ENCODE measurements at places on chromosomes 16 and 17. TPM values are rescaled to one million over a fixed set of nuclear protein-coding genes. Genes with fewer than 3 reads are reported as not detected.

The FZD2 gene
- 7.4 TPM for total RNA-seq

The CDH5 gene
- total RNA-seq = 97.5 TPM

The PRAC2 gene
- total RNA-seq = not detected

DNA sequence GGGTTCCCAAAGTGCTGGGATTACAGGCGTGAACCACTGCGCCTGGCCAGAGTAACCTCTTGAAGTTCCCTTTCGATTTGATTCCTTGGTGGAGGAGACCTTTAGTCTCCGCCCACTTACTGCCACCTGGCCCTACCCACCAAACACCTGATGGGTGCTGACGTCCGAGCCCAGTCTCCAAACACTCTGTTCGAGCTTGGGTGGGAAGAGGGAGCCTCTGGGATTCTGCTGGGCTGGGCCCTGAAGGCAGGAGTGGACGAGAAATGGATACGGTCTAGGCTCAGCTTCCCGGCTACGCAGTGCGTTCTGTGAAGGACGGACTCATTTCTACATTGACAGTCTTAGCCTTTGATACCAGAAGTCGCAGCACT, 870 bp upstream of the ITGA3 start:
- no peak for DNase-seq
- peak overlapping the region; percentile 95 for H3K27ac ChIP-seq
- peaks cover 3% of the 10 kb centered on the region for H3K4me1 ChIP-seq

GRCh38 chr17:73030995-73031394, 61.5 kb downstream of the SLC39A11 start:
- no peak for DNase-seq
- H3K4me3 ChIP-seq = no peak overlapping the region
- H3K4me1 ChIP-seq = no peaks in the 10 kb centered on the region
- no peaks in the 10 kb centered on the region for H3K27me3 ChIP-seq
- no peaks in the 10 kb centered on the region for H3K36me3 ChIP-seq

DNA sequence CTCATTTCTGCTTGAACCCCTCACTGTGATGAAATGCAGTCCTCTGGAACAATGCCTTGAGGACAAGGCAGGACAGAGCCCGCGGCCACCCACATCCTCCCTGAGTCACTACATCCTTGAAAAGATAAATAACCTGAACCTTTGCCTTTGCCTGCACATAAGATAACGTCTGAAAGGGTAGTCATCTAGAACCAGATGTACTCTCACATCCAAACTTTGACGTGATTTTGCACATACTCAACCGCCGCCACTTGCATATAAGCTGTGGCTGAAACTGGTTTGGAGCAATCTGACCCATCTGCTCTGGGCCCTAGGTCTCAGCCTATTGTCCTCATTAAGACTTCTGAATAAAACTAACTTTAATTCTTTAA, 252.1 kb downstream of the PHKB start:
- no peaks in the 10 kb centered on the region for H3K4me1 ChIP-seq
- no peaks in the 10 kb centered on the region for H3K27me3 ChIP-seq
- no peak for DNase-seq
- H3K27ac ChIP-seq = no peak overlapping the region

DNA sequence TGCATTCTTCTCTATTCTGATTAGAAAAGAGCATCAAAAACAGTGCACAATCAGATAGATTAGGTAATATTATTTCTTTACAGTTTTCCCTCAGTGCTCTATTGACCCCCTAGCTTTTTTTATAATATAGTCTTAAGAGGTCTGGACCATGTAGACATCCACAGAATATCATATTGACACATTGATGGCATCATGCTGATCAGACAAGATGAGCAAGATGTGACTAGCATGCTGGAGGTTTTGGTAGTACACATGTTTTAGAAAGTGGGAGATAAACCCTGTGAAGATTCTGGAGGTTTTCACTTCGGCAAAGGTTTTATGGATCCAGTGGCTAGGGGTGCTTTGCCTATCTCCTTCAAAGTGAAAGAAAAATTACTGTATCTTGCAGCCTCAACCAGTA, 2.8 kb upstream of the ABCA8 start:
- H3K4me3 ChIP-seq = no peak overlapping the region
- no peak for DNase-seq
- H3K27ac ChIP-seq = no peak overlapping the region
- H3K36me3 ChIP-seq = no peaks in the 10 kb centered on the region

- no peaks in the 10 kb centered on the region for H3K36me3 ChIP-seq
- no peak for DNase-seq
- H3K4me3 ChIP-seq = no peak overlapping the region
- H3K27ac ChIP-seq = no peak overlapping the region
- no peaks in the 10 kb centered on the region for H3K4me1 ChIP-seq
These were observed 4.7 kb upstream of the RBBP6 start for GRCh38 chr16:24534620-24535019.
